ENCODE measurements at places on chromosomes 11 and 22.
A peak's percentile ranks its signal among the peaks of the same experiment; 100 is the strongest.

DNA sequence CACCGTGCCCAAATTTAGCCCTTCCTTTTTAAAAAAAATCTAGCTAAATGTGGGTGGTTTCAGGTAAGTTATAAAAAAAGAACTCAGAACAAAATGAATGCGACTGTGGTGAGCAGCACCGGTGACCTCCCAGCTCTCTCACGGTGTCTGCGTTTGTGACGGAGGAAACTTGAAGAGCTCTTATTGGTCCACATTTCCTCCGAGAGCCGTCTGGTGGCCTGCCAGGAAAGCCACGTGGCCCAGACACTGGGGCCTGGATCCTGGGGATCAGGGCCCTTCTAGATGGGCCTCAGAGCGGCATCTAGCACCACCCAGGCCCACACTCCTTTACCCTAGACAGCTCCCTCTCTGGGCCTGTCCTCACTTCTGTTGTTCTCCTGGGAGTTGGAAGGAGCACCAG, 39.5 kb downstream of the B3GAT1 start:
- DNase-seq = no peak

DNA sequence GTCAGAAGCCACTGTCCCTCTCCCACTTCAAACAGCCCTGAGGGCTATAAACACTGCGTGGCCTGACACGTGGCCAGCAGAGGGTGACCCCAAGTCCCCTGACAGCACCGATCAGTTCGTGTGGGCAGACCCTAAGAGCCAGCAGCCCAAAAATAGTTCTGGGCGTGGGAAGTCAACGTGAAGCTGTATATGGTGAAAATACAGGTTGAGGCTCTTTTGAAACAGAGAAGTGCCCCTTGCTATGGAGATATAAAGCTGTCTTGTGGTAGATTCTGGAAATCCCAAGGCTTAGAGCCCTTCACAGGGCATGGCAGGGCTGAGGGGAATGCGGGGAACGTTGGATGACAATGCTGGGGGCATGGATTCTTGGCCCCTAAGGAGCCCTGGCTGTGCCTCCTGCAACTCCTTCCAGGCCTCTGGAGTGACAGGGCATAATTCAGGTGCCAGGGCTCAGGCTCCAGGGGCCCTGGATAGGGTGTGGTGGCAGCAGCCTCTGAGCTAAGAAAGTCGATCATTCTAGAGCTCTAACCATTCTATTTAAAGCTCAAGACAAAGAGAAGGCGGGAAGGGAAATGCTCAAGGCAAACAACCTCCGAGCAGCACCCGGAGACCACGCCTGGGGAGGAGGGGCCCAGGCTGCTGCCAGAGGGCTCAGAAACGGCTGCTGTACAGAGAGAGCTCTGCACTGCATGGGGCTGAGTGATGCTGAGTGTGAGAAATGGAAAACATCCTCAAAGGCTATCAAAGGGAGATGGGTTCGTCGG, 60.4 kb upstream of the CD5 start:
- peak; percentile 91 for DNase-seq

GRCh38 chr11:115345361-115345760, 158.9 kb downstream of the CADM1 start:
- DNase-seq = no peak

GRCh38 chr11:111157571-111157970, 88.0 kb upstream of the POU2AF2 start:
- DNase-seq = no peak

GRCh38 chr11:7143908-7144307, 55.1 kb downstream of the RBMXL2 start:
- DNase-seq = peak; percentile 17

- DNase-seq = no peak
Measured at GRCh38 chr22:42786606-42787356, 66.1 kb upstream of the A4GALT start.

DNA sequence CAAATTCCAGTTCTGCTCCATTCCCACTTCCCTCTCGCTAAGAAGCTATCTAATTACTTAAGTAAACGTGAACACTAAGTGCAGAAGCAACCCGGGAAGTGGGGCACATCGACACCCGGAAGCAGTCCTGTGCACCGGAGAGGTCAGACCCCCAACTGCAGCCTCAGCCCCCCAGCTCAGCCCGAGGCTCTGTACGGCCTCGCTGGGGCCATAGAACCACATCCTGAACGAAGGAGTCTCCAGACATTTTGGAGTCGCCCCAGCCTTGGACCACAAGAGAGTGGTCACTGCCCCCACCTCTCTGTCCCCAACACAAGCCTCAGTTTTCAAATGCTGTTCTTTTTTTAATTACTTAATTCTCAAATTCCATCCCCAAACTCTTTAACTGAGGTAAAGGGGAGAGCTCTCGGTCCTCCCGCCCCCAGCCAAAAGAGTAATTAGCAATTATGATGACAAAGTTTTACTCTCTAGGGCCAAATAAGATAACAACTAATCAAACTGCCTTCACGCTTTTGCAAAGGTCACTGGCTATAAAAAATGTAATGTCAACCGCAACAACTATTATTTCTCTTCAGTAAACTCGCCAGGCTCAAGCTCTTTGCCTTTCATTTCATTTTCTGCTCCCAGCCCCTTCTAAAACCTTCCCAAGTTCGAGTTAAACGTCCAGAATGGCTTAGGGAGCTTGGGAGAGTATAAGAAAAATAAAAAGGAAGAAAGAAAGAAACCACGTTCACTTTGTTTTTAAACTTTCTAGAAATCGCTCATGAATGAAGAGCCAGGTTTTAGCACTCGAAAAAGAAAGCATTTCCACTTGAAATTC, 2.2 kb downstream of the PAX6 start:
- no peak for DNase-seq

- DNase-seq = no peak
Measured at GRCh38 chr22:19890502-19891316, 36.0 kb upstream of the GNB1L start.

DNA sequence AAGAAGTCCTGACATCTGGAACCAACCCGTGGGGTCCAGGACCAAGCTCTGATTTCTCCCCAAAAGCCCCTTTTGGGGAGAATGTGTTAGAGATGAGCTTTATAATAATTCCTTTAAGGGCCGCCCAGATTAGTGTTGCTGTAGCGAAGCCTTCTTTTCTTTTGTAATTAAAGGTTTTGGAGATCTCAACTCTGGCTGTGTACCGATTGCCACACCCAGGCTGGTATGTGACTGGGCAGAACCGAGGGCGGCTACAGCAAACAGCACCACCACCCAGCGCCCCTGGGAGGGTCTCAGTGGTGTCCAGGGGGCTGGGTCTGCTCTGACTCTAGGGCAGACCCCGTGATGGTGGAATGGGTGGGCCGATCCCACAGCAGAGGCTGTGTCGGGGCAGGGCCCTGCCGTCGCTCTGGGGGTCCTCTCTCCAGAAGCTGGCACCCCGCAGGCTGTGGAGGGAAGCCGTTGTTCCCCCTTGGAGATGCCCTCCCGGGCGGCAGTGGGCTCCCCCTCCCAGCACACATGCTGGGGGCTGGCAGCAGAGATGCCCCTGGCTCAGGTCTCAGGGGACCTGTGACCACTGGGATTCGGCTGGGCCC, 31.0 kb downstream of the TPCN2 start:
- no peak for DNase-seq

DNA sequence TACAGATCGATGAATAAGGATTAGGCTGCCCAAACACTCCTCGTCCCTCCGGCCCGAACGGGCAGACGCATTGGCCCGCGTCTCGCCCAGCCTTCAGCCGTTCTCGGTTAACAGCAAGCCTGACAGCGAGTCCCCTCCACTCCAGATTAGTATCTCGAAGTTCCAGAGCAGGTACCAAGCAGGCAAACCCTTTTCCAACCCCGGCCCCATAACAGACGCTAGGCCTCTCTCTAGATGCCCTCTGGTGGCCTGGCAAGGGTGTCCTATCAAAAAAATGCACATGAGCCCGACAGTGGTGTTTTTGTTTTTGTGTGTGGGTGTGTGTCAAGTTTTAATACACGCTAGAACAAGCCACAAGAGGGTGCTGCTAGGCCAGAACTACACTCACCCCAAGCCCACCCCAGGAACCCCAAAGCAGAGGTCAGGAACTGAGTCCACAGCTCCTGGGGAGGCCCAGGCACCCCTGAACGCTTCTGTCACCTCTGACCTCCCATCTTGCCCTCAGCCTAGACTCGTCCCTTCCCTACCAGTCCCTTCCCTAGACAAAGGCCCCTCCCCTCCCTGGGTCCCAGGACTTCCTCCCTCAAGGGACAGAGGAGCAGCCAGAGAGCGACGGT, 658 bp upstream of the ARFGAP2 start:
- peak; percentile 84 for DNase-seq

- DNase-seq = peak; percentile 82
Measured at GRCh38 chr11:35337136-35337913, 82.0 kb downstream of the SLC1A2 start.

DNA sequence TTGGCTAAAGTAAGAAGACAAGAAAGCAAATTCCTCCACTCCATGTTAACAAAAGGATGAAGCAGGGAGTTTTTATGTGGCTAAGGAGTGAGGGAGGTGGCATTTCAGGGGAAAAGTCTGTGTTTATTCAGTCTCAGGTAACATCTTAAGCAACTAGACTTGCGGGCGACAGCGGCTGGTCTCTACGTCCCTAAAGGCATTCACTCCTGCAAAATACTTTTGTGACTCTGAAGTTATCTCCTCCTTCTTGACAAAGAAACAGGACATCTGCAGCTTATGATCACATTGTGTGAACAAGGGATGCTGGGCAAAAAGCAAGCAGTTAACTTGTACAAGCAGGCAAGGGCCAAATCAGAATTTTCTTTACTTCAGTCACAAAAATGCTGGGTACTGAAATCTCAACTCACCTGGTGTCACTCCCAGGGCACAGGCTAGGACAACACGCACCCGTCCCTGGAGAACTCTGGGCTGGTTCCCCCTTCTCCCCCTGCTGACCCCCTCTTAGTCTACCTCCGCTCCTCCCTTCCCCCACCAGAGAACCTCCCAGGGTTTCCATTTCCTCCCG, 38.3 kb downstream of the IGLL5 start:
- DNase-seq = no peak

- no peak for DNase-seq
Measured at GRCh38 chr11:9765320-9766101, 101.6 kb downstream of the SWAP70 start.

DNA sequence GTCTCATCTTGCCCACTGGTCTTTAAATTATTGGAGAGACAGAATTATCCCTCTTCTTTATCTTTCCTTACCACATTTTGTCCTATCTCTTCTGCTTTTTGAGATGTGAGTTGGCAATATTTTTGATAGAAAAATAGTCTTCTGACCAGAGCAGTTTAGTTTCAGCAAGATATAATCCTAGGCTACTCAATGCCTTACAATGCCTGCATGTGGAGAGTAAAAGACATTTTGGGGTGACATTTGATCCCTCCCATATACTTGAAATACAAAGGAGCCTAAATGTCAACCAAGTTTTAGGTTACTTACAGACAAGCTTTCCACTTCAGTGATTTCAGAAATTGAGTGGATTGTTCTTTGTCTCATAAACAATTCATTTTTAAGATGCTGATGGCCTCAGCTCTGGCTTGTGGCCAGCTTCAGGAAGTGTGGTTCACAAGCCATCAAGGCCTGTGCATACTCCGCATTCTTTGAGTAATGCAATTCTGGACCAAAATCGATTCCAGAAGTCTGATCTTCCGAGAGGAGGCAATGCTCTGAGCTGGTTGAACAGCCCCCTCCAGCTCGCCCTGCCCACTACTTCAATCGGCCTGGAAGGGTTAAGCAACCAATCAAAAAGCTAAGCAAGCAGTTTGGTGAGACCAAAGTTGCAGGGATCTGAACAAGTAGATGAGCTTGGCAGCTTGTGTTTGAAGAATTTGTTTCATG, 274.4 kb downstream of the BLID start:
- DNase-seq = no peak

DNA sequence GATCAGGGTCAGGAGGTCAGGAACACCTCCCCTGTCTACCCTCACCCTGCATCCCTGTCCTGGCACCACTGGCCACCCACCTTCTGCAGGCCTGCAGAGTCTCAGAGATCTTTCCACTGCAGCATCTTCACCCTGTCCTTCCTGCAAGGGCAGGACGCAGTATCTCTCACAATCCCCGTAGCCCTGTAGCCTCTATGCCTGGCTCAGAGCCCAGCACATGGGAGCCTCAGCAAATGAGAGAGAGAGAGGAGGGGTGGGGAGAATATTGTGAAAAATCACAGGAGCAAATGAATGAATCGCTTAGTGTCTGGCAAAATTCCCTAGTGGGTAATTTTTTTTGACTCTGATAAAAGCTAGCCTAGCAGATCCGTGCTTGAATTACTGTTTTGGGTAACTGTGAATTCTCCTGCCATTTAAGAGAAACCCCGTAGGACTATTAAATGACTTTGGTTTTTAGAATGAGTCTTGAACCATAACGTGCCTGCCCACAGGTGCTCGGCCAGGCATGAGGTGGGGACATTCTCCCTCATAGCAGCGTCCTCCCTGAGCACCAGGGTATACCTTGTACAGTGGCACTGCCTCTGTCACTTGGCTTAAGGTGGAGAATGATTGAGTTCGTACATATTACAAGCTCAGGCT, 91.5 kb downstream of the MORC2 start:
- DNase-seq = no peak

DNA sequence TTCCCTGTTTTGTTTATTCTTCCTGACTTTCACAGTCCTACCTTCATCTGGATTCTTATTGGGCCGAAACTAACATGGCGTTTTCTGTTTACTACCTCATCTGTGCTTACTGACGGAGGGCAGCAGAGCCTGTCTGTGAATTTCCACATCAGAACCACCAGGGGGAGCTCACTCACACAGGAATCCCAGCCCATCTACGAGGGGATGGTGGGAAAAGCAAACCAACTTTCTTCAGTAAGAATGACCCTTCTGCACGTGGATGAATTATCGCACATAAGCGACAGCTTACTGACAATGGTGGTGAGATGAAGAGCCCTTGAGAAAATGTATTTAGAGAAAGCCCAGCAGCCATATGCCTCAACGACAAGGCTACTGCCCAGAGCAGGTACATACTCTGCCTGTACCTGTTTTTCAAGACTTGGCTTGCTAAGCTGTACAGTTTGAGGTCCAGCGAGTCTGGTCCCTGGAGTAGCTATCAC, 42.5 kb downstream of the LARGE2 start:
- peak; percentile 74 for DNase-seq

- DNase-seq = no peak
Measured at GRCh38 chr22:46421267-46421666, 85.8 kb downstream of the TRMU start.

- no peak for DNase-seq
Measured at GRCh38 chr11:20235164-20235563, 74.9 kb upstream of the DBX1 start.

DNA sequence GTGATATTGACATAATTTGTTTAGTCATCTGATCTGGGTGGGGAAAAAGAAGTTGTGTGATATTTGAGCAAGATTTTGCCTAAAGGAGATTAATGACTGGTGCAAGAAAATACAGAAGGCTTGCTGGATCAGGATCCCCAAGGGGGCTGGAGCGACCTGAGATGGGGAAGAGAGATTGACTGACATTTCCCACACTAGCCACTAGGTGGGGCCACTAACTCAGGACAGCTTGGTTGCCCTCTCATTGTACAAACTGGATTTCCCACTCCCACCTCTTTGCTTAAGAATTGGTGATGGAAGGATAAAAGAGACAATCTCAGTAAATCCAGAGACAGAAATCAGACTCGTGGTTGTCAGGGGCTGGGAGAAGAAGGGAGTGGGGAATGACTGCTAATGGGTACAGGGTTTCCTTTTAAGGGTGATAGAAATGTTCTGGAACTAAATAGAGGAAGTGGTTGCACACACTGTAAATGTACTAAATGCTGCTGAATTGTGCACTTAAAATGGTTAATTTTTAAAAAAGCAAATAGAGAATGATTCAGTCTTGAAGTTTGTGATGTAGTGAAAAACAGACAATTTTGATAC, 50.7 kb downstream of the CTTN start:
- no peak for DNase-seq

- no peak for DNase-seq
Measured at GRCh38 chr22:37559521-37559900, 769 bp upstream of the CDC42EP1 start.

Measured in activated CD4-positive, alpha-beta T cell treated with anti-CD3 and anti-CD28 coated beads, Interleukin-2, amount 50 U/mL, for 16 hours (primary cell).